ENCODE measurements at places on chromosomes 12 and 14. TPM values are rescaled to one million over a fixed set of nuclear protein-coding genes. Genes with fewer than 3 reads are reported as not detected.

DNA sequence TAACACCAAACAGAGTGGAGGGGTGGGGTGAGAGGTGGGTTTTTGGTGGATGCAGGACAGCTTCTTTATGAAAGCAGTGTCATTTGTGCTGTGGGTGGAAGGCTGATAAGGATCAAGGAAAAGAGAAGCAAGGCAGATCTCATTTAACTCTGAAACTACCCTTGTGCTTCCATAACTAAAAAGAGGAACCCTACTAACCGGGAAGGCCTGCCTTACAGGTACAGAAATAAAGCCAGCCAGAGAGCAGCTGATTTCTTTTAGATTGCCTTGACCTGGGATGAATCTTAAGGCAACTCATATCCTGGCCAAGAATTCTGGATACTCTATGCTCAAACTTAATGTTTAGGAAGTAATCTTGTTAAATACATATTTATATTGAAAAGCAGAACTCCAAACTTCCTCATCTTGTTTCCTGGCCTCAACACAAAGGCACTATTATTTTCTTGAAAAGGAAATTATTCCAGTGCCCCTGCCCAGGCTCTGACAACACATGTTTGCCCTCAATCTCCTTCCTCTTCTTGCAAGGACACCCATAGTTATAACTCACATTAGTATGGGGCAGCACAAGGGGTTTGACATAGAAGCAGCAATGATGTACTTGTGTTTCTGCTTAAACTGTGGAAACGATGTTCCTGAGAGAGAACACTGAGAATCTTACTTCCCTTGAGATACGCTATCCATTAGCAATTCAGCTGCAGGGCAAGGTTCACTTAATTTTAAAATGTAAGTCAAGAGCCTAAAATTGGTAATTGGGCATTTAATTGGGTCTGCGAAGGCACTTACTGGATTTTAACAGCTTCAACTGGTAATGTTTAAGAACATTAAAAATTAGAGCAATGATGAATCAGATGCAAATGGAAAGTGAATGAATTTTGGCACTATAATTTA lies 173.7 kb downstream of the STXBP6 start:
- DNase-seq: no peak

Gene LRTM2
- total RNA-seq: not detected

GRCh38 chr14:94079891-94080620 lies 946 bp downstream of the DDX24 start:
- no peak for DNase-seq

- no peak for DNase-seq
Observed at GRCh38 chr12:23611320-23611719, 338.1 kb downstream of the SOX5 start.

DNA sequence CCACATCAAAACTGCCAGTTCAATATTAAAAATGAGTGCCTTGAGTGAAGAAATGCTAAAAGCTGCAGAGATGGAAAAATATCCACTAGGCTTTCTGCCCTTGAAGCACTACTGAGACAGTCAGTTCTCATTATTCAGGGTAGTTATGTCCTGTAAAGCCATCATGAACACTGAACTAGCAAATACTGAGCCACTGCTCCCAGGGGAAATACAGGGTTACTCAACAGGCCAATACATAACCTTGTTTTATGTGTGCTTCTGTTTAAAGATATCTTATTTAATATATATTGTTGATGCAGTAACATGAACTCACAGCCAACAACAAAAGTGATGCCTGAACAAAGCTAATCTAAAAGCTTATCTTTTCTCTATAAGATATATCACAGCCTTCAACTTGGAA lies 3.3 kb downstream of the RAD52 start:
- DNase-seq: no peak

DNA sequence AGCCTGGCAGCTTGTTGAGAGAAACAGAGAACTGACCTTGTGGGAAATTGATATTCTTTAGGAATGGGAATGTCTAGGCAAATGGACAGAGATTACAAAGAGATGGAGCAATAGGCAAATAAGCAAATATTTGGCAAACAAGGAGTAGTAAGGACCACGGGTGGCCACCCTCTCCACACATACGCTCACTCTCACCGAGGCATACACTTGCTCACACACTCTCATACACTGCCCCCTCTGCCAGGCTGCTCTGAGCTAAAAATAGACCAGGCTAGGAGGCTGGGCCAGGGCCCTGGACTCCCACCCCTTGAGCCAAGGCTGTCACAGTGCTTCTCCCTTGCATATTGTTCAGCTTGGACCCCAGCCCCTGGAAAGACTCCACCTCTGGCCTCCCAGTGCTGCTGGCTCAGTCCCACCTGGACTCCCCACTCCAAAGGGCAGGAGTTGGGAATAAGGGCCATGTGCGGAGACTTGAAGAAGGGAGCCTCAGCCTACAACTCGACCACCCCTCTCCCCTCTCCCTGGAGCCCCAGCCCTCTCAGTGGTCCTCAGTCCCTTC lies 1.1 kb downstream of the PPP1R1A start:
- no peak for DNase-seq

Gene TMPRSS12
- not detected for total RNA-seq

Gene MIP
- total RNA-seq: not detected

DNA sequence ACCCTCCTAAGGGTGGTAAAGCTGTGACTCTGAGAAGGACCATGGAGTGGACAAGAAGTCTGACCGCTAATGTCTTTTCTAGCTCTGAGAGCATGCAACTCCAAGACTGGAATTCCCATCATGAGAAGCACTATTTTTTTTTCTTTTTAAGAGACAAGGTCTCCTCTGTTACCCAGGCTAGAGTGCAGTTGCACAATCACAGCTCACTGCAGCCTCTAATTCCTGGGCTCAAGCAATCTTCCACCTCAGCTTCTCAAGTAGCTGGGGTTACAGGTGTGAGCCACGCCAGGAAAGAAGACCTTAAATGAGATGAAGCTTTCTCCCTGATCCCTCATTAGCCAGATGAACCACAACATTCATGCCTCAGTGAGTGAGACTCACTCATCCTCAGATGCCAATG lies 19.2 kb downstream of the VDR start:
- no peak for DNase-seq

DNA sequence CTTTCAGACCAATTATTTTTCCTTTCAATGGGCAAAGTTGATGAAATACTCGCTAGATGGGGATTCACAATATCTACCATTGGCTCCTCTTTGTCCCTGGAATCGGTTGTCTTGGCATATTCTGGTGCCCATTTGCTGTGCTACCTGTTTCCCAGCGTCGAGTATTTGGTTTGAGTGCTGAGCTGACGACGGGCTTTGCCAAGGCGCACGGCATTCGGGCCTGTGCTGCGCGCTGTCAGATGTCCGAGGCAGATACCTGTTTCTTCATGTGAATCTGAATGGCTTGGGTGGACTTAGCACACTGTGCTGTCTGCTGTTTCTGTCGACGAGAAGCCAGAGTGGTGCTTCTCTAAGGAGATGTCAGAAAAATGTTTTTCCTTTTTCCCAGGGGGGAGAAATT lies 80.9 kb downstream of the TESC start:
- no peak for DNase-seq

- DNase-seq: no peak
Observed at GRCh38 chr12:13537623-13538022, 341.1 kb downstream of the EMP1 start.

Gene ZNF641
- 16.9 TPM for total RNA-seq

DNA sequence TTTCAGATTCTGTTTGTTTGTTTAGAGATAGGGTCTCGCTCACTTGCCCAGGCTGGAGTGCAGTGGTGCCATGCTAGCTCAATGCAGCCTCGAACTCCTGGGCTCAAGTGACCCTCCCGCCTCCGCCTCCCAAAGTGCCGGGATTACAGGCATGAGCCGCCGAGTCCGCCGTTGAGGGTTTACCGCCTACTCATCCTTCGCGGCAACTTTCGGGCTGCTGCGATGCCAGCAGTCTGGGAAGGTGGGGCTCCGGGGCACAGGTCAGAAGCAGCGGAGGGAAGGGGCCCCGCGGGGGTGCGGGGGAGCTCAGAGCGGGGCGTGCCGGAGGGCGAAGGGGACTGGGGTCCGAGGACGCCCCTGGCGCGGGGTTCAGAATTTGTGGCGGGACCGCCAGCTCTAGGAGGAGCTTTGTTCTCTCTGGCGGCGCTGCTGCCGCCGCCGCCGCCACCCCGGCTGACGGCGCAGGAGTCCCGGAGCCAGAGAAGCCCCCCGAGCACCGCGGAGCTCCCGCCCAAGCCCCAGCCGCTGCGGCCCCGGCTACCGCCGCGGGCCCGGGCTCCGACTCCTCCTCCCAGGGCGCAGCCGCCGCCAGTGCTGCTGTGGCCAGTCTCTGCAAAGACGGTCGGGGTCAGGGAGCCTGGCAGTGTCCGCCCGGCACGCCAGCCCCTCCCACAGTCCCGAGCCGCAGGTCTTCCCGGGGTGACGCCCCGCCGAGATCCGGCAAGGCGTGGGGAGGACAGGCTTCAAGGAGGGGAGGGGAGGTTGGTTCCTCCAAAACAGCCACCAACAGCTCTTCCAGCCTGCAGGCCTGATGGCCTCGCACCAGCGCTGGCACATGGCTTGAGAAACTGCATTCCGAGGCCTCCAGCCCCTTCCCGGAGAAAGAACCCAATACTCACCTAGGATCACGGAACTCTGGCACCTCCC lies 10.9 kb upstream of the KRT77 start:
- DNase-seq: no peak

Gene PPM1H
- 7.4 TPM for total RNA-seq

Gene CIDEB
- total RNA-seq: 177 TPM

DNA sequence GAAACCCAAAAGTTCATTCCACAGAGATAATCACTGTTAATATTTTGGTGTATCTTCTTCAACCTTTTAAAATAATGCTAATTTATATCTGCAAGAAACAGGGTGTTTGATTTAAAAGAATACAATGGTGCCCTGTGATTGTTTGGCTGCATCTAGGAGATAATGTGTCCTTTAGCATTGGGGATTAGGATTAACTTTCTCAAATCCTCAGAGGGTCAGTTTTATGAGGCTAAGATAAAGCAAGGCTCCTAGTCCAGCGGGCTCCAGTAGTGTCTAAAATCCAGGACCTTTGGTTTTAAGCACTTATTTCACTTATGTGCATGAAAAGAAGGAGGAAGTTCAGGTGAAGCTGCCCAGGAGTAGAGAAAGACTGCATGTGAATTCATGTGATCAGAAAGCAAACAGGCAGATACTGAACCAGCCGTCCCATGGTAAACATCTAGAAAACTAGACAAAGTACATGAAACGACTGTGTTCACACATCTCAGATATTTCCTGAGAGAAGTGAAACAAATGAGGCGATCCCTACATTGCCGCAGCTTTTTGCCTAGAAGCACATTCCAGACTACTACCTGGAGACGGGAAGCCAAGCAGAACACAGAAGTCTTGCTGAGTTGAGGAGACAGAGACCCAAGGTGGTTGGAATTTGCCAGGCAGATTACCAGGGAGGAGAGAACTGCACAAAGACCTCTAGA lies 129.1 kb upstream of the MAX start:
- DNase-seq: no peak

- no peak for DNase-seq
Observed at GRCh38 chr12:77166696-77167095, 101.3 kb upstream of the E2F7 start.

Gene DDX11
- 189 TPM for total RNA-seq

Gene CLEC4D
- not detected for total RNA-seq

DNA sequence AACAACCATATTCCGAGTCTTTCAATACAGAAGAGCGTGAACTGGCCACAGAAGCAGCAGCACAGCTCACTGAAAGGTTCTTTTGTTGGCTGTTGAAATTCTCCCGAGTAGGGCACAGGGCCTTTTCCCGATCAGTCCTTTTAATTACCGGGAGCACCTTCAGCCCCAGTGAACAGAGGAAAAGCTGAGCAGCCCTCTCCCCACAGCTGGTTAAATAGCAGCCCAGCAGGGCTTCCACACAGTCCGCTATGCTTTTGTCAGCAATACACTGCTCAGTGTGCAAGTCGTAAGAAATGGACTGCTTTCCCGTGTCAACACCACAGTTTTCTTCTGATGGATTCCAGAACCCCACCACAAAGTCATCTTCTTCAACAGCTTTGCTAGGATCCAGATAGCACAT lies 61.3 kb downstream of the DICER1 start:
- DNase-seq: no peak

GRCh38 chr12:120584343-120585149 lies 3.3 kb upstream of the POP5 start:
- DNase-seq: peak; percentile 84

DNA sequence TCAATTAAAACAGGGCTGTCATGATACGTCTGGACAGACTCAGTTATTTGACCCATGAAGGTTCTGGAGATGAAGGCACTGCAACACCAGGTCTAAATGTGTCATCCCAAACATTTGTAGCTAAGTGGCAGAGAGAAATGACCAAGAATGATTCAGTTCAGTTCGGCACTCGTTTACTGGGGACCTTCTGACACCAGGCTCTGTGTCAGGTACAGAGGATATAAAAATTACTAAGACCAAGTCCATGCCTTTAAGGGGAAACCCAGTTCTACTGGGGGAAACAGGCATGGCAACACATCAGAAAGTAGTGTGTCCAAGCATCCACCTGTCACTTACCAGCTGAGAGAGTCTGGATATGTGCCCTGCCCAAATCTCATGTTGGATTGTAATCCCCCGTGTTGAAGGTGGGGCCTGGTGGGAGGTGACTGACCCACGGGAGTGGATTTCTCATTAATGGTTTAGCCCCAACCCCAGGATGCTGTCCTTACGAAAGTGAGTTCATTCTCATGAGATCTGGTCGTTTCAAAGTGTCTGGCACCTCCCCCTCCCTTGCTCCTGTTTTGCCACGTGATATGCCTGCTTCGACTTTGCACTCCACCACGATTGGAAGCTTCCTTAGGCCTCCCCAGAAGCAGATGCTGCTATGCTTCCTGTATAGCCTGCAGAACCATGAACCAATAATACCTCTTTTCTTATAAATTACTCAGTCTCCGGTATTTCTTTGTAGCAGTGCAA lies 41.9 kb upstream of the BCL2L14 start:
- DNase-seq: no peak

DNA sequence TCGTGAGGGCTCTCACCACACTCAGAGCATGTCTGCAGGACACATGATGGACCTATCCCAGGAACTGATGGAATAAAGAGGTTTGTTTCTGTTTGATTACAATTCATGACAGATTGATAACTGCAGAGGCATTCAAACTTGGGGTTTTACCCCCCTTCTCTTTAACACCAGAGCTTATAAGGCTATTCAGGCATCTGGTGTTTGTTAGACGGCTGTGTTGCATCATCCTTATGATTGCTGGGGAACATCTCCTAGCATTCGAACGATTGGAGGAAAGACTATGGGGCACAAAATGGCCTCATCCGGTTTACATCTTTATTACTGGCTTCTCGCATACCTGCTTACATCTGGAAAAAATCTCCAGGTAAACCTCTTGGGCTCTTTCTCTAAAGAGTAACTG lies 191.8 kb downstream of the MSRB3 start:
- DNase-seq: no peak

GRCh38 chr14:37198273-37198598 lies 499 bp downstream of the MIPOL1 start:
- DNase-seq: no peak

Gene FRS2
- 46.6 TPM for total RNA-seq

Gene NID2
- 8.6 TPM for total RNA-seq
